ENCODE measurements at places on chromosomes 6 and 20.

GRCh38 chr6:161804838-161805237, 531.0 kb upstream of the AGPAT4 start:
- peak; percentile 24 for DNase-seq

DNA sequence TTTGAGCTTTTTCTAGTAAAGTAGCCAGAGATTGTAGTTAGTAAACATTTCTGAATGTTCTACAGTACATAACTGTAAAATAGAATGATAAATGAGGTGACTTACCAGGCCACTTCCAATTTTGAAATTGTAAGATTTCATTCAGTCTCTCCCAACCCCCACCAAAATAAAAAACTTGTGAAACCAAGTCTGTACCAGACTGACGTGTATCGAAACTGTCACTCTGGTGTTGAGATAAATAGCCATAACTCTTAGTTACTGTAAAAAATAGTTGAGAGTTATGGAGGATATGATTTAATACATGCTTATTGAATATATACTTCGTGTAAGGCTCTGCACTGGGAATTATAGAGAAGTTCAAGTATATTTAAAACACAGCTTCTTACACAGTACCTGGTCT, 455.7 kb downstream of the PLCB1 start:
- no peak for DNase-seq

DNA sequence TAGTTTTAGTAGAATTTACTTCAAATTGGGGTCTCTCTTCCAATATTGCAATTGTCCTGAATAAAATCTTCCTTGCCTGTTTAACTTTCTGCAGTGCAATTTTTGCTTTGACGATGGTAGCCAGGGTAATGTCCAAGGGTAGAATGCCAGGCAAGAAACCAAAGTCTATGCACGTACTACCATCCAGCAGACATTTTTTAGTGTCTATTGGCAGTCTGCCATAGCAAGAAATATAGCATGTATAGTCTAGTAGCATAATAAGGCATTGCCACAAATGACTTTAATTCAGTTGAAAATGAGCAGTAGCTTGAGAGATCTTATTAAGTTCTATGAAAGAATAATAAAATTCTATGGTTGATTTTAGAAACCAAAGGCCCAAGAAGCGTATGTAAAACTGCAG, 62.3 kb upstream of the KCNQ5 start:
- DNase-seq, result no peak

DNA sequence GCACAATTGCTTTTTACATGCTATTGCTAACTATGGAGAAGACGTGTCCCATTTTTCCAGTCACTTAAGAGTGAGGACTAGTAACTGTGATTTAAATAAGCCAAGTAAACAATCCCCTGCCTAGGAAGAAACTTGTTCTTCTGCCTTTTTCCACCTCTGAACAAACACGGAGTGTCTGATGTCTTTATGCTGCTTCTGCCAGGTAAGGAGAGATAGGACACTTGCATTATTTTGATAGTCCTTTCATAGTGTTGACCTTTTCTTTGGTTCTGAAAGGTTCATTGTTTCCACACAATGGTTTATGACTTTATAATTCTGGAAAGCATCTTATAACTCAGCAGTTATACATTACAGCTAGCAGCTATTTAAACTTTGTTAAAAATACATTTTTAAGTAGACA, 8.4 kb downstream of the LRP11 start:
- DNase-seq, result no peak

DNA sequence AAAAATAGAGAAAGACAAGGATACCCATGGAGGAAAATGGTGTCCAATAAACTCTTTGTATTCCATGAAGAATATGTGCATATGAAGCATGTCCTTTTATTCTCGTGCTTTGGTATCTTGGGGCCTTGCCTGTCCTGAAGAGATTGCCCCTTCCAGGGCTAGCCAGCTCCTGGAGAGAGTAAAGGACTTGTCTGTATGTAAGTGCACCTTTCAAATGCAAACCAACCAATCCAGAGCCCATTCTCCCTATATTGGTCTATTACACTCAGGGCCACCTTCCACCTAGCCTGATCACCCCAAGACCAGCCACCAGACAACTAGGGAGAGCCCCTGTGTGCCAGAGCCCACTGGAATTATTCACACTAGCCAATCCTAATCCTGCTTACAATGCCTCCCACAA, 221.6 kb downstream of the CD83 start:
- DNase-seq, result no peak

- peak; percentile 47 for DNase-seq
Observed at GRCh38 chr6:16783509-16783908, 22.2 kb upstream of the ATXN1 start.

DNA sequence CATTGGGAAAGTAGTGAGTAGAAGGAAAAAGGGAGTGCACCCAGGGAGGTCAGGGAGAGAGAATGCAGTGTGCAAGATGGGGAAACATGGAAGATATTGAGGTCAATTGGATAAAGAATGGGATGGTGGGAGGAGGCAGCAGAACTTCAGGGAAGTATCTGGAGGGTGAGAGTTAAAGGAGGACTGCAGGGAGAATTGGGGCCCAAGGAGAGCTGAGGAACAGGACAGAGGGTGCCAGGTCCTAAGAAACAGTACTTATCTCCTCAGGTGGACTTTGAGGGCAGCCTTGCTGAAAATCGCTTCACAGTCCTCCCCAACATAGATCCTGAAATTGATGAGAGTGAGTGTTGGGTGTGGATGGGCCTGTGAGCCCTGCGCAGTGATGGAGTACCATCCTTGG, 4.2 kb upstream of the SAPCD1 start:
- no peak for DNase-seq

DNA sequence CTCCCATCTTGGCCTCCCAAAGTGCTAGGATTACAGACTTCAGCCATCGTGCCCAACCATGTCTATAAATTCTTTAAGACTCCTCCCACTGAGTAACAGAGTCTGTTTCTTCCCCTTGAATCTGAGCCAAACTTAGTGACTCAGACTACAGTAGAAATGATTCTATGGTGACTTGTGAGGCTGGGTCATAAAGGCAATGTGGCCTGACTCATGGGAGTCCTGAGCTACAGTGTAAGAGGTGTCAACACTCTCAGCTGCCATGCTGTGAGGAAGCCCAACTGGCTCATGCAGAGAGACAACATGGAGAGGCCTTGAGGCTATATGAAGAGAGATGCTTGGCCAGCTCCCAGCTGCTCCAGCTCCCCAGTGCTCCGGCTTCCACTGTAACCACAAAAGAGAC, 5.2 kb upstream of the NRSN2 start:
- peak; percentile 94 for DNase-seq

DNA sequence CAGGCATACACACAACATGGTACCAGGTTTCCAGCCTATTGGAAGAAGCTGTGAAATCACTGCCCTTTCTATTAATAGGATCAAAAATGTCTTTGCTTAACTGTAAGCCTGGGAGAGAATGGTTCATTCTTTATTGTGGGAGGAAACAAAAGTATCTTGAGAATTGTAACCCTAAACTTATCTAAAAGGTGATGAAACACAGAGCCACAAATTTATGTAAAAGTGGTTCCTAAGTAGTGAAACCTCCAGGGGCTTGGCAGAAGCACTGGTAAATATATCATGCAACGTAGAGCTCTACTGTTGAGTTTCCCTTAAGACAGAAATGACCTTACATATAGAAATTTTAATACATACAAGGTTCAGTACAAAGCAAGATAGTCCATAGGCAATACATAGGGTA, 17.2 kb upstream of the NOX3 start:
- peak; percentile 73 for DNase-seq

DNA sequence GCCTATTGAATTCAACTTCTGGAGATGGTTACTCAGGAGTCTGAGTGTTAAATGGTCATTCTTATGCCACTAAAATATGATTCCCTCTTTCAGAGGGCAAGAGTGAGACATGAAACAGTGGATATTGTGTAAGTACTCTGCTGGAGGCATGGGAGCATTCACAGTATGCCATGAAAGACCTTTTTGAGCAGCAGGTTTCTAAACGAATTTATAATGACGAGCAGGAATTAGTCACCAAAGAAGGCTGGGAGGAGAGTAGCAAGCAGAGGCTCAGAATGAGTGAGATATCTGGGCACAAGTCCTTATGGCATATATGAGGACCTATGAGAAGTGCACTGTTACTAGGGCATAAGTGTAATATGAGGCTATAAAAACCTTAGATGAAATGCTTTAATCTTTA, 10.9 kb upstream of the MYB start:
- DNase-seq, result no peak

DNA sequence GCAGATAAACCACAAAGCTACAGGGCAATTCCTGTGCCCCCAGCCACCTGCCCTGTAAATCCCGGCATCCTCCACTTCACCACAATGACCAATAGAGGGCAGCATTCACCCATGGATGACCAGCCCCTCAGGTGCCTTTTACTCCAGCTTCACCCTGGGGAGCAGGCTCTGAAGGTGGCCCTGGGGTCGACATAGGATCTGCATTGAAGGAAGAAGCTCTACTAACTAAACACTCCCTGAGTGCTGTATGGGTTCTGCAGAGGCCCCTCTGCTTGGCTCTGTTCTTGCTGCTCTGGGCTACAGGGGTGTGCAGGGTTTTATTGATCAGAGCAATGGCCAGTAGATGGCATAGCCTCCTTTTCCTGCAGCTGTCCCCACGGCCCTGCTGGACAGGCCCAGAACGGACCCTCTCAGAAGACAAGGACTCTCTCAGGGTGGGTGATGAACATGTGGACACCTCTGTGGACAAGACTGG, 20.3 kb downstream of the CST4 start:
- DNase-seq, result peak; percentile 36

- no peak for DNase-seq
Observed at GRCh38 chr20:573414-574296, 30.1 kb upstream of the CSNK2A1 start.

GRCh38 chr6:108750801-108751200, 97.4 kb upstream of the ARMC2 start:
- no peak for DNase-seq

DNA sequence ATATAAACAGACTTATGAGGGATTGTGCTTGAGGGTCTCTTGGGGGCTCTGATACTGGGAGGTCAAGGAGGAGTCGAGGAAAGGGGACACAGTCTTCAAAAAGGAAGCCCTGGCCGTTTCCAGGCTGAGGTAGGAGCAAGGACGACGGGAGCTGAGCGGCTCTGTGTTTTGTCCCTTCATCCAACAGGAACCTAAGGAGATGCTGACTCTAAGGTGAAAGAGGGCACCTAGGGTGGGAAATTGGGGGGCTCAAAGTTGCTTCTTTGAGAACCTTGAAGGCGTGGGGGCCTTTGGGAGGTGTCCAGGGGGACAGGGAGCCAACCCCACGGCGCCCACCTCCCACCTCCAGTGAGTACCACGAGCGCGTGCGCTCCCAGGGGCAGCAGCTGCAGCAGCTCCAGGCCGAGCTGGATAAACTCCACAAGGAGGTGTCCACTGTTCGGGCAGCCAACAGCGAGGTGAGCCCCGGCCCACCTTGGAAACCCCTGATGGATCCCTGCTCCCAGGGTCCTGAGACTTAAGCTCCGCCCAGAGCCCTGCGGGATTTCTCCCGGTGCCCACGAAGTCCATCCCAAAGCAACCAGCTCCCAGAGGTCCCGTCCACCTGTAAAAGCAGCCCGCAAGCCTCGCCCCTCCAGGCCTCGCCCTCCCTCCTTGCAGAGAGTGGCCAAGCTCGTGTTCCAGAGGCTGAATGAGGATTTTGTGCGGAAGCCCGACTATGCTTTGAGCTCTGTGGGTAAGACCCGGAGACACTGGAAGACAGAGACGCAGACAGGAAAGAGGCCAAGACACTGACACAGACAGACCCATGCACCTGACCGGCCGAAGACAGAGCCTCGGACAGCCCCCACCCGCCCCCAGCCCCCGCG, 2.9 kb downstream of the SPAG4 start:
- DNase-seq, result no peak

DNA sequence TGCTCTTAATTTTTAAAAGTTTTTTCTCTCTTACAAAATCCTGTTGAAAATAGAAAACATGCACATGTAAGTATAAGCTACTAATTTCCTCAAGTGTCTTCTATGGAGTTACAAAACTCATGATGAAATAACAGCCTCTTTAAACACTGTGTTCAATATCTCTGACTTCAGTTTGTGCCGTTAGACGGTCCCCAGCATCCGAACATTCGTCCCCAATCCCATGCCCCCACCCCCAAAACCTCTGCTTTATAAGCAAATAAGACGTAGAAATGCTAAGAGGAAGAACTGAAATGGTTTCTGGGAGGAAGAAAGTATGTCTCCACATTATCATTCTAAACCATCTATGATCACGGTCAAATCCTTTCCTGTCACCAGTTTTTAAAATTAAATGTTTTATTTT, 31.7 kb upstream of the MYB start:
- no peak for DNase-seq

- no peak for DNase-seq
Observed at GRCh38 chr6:38705924-38706323, 3.0 kb upstream of the GLO1 start.

GRCh38 chr6:21451546-21452013, 142.0 kb upstream of the SOX4 start:
- no peak for DNase-seq

DNA sequence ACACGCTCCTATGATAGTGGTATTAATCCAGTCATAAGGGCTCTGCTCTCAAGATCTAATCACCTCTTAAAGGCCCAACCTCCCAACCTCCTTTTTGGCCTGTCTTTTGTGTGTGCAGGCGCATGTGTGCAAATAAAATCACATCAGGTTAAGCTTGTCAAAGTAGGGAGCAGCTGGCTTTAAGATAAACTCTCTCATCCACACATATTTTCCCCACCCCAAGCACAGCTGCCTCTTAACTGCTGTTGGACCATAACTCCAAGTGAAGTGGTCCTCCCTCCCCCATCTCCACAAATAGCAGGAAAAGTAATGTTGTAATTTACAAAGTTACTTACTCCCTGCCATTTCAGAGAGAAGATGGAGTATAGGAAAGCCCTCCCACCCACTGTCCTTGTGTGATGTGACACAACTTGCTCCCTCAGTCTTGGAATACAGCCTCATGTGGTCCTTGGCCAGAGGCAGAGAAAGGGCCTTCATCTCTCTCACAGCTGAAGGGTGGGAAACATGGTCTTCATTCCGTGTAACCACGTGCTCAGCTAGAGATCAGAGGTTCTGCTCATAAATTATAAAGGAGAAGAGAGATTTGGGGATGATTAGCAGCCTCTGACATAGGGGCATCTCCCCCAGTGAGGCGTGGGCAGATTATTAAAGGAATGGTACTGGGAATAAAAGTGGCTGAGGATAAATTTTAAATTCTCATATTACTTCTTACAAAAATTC, 74.8 kb upstream of the TPD52L1 start:
- no peak for DNase-seq

GRCh38 chr6:92507552-92507951, 911.8 kb downstream of the EPHA7 start:
- DNase-seq, result no peak

DNA sequence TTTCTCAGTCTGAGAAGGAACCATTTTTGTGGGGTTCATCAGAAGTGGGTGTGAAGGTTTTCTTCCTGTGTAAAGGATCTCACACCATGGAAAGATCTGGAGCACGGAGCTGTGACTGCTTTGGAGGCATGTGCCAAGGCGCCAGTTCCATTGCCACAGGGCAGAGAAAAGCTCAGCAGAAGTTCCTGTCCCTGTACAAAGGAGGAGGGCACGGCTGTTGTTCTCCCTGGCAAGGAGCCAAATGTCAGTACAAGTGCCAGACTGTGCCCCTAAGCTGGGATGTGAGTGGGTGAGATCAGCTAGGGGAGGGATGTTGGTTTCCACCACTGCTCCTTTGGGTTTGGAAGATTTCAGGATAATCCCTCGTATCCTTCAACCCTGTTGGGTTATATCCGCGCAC, 117.3 kb downstream of the CRYBG1 start:
- no peak for DNase-seq
